CD4-positive, alpha-beta memory T cell (primary cell): ENCODE measurements at places on chromosomes 13 and 19. TPM values are rescaled to one million over a fixed set of nuclear protein-coding genes. Genes with fewer than 3 reads are reported as not detected.
A peak's percentile ranks its signal among the peaks of the same experiment; 100 is the strongest.

Gene LILRA5
- total RNA-seq = 0.38 TPM

DNA sequence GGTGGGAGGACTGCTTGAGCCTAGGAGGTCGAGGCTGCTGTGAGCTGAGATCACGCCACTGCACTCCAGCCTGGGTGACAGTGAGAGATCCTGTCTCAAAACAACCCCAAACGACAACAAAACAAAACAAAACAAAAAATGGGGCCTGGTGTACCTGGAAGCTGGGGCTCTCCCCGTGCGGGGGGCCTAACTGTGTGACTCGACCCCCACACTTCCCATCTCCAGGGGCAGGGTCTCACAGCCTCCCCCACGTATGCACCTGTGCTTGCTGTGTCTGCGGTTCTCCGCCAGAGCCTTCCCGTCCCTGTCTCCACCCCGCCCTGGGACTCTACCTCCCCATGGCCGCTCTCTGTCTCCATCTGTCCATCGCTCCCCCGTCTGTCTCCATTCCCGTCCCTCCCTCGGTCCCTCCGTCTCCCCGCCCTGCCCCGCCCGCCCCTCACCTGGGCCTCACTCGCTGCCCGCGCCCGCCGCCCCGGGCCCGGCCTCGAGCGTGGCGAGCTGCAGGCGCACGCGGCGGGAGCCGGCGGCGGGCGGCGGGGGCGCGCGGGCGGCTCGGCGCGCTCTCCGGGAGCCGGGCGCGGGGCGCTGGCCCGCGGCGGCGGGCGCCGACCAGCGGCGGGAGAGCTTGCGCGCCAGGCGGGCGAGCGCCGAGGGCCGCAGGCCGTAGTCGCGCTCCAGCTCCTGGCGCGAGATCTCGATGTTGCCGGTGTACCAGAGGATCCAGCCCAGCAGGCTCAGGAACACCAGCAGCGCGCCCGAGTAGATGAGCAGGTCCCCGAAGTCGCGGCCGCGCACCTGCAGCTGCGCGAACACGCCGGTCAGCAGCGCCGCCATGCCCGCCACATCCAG lies 587 bp downstream of the TMEM238 start:
- peak; percentile 57 for DNase-seq

Gene SIGLEC8
- total RNA-seq = not detected

GRCh38 chr19:56066152-56067023 lies 54.7 kb downstream of the ZNF787 start:
- DNase-seq = peak; percentile 51

GRCh38 chr19:6204212-6204611 lies 68.7 kb downstream of the ACSBG2 start:
- DNase-seq = no peak
